Panc1 (cell line): ENCODE measurements at places on chromosomes 1 and 21. TPM values are rescaled to one million over a fixed set of nuclear protein-coding genes. Genes with fewer than 3 reads are reported as not detected.

CRYAA gene
- total RNA-seq, result 2.1 TPM

PROK1 gene
- not detected for total RNA-seq

LCE1D gene
- not detected for total RNA-seq

GRCh38 chr1:159188375-159188788 lies 16.3 kb upstream of the ACKR1 start:
- no peak for DNase-seq

- no peak for DNase-seq
These were observed 14.8 kb downstream of the SH3BP5L start for GRCh38 chr1:248810727-248811513.
